ENCODE measurements at places on chromosomes 2 and 18.

DNA sequence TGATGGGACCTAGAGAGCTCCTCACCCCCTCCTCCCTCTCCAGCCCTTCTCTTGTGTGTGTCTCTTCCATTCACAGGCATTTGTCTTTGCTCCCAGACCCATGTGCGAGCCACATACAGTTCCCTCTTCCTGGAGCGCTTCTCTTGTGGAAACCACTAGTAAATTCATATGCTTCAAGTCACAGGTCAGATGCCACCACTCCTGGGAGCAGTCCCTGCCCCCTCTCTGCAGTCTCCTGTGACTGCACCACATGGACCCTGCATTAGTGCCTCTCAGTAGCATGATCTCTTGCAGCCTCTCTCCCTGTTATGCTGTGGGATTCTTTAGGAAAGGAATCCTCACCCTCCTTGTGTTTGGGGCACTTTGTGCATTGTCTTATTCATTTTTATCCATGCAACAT lies 96.5 kb upstream of the NFATC1 start:
- DNase-seq = no peak

DNA sequence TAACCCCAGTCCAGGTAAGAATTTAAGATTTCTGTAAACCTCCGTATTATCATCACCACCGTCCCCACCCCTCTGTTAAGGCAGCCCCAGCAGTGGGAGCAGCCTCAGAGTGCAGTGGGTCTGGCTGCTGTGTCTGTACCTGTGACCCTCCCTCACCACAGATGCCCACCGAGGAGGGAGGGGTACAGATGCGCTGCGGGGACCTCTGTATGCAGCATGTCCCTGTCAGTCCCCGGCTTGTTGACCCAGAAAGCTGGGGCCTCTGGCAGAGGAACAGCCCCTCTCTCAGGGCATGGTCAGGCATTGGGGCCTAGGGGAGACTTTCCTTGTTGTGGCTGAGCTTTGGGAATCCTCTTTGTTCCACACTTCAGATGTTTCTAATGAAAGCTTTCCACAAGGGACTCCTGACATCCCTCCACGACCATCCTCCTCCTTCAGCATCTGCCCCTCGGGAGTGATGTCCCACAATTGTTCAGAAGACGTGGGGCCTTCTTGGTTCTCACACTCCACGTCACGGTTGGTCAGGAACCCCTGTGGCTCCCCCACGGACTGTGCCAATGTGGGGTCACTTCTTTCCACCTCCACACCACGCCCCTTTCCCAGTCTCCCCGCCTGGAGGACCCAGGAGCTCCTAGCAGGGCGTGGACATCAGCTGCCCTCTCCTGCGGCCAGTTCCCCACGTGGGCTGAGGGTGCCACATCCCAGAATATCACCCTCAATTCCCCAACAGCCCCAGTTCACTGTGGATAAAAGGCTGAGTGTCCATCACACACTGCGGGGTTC lies 384.2 kb upstream of the MYT1L start:
- no peak for DNase-seq

- no peak for DNase-seq
Observed at GRCh38 chr2:218194880-218195279, 22.1 kb upstream of the ARPC2 start.

GRCh38 chr2:210496512-210496911 lies 20.0 kb upstream of the LANCL1 start:
- DNase-seq = no peak

DNA sequence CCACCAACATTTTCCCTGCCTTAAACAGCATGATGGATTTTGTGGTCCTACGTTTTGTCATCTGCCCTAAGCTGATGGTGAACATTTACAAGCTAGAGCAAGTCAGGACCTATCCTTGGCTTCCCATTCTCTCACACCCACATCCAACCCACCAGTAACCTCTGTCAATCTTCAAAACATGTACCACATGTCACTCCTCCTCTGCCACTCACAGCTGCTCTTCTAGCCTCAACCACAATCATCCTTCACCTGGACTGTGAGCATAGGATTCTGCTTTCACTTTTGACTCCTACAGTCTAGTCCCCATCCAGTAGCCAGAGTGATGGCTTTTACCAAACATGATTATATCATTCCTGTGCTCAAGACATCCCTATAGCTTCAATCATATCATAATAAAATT lies 279.8 kb upstream of the DLGAP1 start:
- no peak for DNase-seq

GRCh38 chr2:16319551-16320121 lies 346.0 kb downstream of the CYRIA start:
- DNase-seq = no peak

DNA sequence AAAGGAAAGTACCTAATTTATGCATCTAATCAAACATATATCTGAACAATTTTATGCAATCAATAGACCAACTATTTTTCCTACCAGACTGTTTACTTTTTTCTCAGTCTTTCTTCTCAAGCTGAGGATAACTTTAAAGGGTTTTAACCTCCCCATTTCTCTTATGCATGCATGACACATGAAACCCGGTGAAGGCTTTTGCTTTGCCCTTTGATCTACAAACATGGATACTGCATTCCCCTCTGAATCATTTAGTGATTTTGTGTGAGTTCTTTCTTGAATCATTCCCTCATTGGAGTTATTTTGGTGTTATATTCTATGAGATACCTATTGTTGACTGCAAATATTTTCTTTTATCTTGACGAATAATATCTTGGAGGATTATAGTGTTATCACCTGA lies 931.9 kb upstream of the CNTNAP5 start:
- no peak for DNase-seq

DNA sequence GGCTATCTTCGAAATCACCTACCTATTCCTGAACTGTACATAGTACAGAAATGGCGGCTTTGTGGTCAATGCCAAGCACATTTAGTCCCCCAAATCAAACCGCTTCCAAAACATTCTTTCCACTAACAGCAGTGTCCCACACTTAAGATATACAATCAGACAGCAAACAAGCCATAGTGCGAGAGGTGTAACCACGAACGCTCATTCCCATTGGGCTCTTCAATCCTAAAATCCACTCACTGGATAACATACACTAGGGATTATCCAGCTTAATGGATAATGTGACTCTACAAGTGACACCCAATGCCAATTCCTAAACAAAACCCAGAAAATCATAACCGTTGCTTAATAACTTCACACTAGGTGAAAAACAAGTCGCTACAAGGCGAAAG lies 2.0 kb downstream of the XPO1 start:
- no peak for DNase-seq

- DNase-seq = no peak
Observed at GRCh38 chr2:181876614-181877063, 14.9 kb upstream of the ITPRID2 start.

- no peak for DNase-seq
Observed at GRCh38 chr2:121210691-121211090, 74.3 kb downstream of the TFCP2L1 start.

DNA sequence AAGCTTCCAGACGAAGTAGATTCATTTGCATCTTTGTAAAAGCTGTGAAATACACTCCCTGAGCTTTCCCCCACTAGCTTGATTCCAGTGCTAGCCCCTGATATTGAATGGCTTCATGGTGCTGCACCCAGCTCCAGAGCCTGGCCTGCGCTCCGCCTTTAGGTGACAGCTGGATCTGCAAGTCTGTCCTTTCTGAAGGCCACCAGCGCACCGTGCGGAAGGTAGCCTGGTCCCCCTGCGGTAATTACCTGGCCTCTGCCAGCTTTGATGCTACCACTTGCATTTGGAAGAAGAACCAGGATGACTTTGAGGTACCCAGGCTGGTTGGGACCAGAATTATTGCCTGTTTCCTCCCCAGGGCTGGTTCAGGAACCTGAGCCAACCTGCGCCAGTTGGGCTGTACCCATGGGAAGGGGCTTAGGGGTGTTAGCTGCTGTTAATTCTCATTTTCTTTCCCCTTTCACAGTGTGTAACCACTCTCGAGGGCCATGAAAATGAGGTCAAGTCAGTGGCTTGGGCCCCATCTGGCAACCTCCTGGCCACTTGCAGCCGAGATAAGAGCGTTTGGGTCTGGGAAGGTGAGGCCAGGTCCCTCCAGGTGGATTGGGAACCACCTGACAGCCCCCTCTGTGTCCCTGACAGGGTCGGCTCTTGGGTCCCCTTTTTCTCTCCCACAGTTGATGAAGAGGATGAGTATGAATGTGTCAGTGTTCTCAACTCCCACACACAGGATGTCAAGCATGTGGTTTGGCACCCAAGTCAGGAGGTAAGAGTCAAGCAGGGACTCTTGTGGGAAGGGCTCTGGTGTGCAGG lies 1.3 kb downstream of the CIAO1 start:
- no peak for DNase-seq

DNA sequence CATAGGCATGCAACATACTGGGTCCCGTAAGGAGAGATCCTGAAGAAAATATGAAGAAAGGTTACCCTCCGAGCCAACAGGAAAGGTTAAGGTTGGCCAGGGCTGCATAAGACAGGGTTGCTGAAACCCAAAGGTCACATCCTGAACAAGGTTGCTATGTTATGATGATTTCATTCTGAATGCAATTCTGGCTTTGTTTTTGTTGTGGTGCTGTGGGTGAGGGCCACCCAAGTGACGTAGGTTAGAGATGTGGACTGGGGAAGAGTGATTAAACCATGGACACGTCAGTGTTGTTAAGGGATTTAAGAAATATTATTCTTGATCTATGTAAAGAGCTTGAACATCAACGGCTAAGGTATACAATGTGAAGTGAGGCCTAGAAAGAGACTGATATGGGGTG lies 60.0 kb downstream of the ZEB2 start:
- no peak for DNase-seq

DNA sequence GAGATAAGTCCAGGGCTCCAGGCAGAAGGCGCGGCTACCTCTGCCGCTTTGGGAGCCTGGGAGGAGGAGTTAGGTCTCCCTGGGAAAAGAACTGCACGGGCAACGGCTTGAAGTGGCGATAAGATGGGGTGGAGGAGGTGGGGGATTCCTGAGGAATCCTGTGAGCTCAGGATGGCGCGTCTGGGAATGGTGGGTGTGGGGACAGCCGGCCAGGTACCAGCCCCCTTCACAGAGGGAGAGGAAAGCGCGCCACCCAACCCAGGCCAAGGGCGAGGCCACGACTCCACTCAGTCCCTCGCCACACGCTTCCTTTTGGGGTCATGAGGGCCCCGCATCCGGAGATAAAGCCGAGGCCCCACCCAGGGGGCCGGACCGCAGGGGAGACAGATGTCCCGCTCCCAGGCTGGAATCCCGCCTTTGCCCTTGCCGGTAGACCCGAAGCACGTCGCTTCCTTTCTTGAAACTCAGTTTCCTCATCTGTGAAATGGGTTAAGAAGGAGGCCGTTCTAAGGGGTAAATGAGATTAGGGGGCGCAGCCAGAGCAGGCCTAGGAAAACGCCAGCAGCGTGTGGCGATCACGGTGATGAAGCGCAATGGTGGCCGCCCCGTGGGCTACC lies 1.7 kb upstream of the CTDSP1 start:
- DNase-seq = no peak

- no peak for DNase-seq
Observed at GRCh38 chr18:9325716-9326115, 8.9 kb upstream of the TWSG1 start.

DNA sequence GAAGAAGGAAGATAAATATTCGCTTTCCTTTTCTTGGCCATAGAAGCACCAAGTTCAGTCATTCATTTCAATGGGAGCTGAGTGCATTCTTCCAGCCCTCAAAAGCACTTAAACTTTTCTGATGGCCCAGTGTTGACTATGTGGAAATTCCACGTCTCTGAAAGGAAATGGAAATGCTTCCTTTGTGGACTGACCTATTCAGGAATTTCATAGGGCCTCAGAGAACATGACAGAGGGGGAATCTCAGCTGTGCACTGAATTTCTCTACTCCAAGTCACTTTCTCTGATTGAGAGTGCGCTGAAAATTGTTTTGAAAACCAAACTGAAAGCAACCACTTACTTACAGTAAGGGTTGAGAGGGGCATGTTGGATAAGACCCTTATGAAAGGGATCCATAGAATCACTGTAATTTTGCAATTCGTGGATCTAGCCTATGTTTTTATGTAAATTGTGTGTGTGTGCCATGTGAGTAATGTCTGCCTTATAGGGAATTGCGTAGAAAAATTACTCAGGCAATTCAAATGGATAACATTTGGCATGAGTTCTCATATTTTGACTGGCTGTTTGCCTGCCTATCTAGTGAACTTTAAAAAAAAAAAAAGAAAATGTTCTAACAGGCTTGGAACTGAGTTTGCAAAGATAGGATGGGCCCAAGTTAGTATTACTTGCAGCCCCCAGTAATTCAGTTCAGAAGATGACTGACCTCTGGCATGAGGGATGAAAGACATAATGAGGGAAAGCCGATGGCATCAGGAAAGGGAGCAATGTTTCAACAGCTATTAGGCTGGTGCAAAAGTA lies 437.0 kb downstream of the PTPRM start:
- DNase-seq = no peak

DNA sequence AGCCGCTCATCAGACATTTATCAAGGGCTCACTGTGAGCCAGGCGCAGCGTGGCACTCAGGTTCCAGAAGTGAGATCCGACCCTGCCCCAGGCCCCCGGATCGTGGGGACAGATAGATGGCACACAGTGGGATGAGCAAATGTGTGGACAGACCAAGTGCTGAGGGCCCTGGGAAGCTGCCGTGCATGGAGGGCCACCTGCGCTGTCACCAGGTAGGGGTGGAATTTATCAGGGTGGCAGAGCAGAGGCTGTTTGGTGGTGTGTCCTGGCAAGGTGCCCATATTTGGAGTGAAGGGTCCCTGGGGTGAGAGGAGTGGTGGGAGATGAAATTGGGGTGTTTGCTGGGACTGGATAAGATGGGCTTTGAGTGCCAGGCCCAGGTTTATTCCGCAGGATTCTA lies 92.8 kb upstream of the HS6ST1 start:
- no peak for DNase-seq

DNA sequence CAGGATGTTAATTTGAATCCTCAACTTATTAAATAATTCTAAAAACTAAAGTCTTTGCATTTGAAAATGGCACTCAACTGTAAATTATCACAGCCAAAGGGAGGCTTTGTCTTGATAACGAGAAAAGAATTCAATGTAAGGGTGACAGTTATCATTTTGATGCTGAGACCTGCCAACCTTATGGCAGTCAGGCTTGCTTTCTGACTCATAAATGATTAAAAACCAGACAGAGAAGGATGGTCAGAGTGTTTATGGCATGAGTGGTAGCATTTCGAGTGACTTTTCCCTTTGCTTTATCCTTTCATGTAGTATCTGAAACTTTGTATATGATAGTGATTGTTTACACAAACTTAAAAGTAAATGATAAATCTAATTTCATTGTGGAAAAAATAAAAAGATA lies 53.9 kb upstream of the EPC2 start:
- no peak for DNase-seq

DNA sequence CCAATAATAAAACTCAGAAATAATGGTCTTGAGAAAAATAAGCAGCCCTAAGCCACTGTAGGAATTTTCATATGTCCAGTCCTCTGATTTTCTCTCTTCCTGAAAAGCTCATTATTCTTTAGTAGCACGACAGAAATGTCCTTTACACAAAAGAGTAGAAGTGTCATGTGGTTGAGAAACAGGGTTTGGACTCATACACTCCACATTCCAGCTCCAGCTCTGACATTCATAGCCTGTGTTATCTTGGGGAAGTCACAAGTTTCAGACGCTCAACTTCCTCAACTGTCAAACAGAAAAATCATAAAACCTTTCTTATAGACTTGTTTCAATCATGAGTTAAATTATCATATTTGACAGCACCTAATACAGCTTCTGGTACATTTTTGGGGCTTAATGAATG lies 511.5 kb downstream of the TNS1 start:
- no peak for DNase-seq

- DNase-seq = no peak
Observed at GRCh38 chr2:192070099-192070498, 124.6 kb downstream of the TMEFF2 start.

GRCh38 chr2:167944825-167945659 lies 302.4 kb downstream of the STK39 start:
- no peak for DNase-seq

Measured in activated naive CD8-positive, alpha-beta T cell treated with anti-CD3 and anti-CD28 coated beads, Interleukin-2, amount 50 U/mL, for 16 hours (primary cell).